ENCODE measurements at places on chromosomes 2 and 18.

- DNase-seq: peak; percentile 35
These were observed 935 bp upstream of the RAMP1 start for GRCh38 chr2:237858294-237859081.

GRCh38 chr2:24616616-24617015 lies 125.6 kb downstream of the NCOA1 start:
- no peak for DNase-seq

DNA sequence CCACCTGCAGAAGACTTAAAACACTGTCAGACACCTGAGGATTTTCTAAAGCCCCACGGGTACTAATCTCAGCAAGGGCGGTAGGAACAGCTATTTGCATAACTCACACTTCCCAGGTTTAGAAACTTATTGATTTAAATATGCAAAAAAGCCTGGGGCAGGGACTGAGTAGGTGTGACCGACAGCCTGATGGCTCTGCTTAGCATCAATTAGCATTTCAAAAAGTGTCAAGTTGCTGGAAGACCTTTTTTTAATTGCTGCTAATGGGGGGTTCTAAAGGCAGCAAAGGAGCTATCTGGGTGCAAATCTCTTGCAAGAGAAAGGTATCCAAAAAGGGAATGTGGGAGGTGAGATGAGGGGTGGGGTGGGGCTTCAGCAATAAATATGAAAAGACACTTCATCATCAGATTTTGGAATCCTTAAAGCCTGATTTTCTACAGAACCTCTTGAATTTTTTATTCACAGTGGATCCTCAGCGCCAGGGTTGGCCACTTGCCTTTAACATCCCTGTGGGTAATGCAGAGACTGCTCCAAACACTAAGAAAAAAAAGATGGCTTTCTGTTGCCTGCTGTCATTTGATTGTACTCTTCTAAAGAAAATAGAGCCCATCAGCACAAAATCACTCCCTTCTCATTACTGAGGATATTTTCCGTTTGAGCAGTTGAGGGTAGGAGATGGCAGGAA lies 121.1 kb upstream of the RMP24 start:
- no peak for DNase-seq

GRCh38 chr2:163878718-163879117 lies 142.9 kb upstream of the FIGN start:
- DNase-seq: no peak

DNA sequence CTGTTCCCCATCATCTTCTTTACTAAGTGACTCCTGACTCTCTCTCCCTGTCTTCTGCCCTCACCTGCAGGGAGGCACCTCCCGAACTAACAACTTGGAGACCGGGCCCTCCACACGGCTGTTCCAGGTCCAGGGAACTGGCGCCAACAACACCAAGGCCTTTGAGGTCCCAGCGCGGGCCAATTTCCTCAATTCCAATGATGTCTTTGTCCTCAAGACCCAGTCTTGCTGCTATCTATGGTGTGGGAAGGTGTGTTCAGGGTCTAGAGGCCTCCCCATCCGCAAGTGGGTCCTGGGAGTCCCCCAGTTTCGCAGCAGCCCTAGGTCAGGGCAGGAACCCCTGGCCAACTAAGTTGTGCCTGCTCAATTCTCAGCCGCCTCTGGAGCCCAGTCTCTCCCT lies 15.5 kb downstream of the VIL1 start:
- no peak for DNase-seq

Data from activated naive CD8-positive, alpha-beta T cell treated with anti-CD3 and anti-CD28 coated beads for 36 hours (primary cell).